Colonic mucosa (tissue), 4 donors: ENCODE measurements at places on chromosomes 3 and 15. TPM values are rescaled to one million over a fixed set of nuclear protein-coding genes. Genes with fewer than 3 reads are reported as not detected.

- DNase-seq, result no peak
Measured at GRCh38 chr3:103991-104390, 92.6 kb upstream of the CHL1 start.

- DNase-seq, result no peak
Measured at GRCh38 chr15:93378558-93378957, 289.5 kb upstream of the RGMA start.

DNA sequence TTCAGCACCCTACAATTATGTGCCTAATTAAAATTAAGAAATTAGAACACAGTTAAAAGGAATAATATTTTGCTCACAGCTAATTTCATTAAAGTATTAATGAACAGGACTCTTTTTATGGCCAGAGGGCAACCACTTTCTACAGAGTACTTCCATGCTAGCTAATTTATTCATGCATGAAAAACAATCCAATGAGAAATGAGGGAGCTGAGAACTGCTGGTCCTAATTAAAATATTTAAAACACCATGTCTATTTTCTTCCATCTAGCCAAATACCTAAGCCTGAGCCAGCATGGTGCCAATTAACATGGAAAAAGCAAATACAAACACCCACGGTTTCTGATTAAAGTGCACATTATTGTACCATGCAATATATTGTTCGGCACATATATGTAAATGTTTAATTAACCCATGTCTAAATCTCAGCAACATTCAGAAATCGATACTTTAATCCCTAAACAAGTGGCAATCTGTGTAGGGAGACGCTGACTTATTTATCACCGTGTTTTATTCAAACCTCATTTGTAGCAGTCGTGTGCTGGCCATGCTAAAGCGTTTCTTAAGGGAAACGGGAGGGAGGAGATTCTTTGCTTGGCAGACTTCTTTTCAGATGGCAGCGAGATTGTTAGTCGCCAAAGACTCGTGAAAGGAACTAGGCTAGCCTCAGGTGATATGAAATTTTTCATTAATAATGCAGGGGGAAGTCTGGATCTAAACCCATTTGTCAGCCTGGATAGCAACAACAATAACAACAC, 193.5 kb downstream of the ANXA2 start:
- DNase-seq, result no peak

GRCh38 chr15:86810329-86810728, 730.7 kb downstream of the AGBL1 start:
- DNase-seq, result no peak

DNA sequence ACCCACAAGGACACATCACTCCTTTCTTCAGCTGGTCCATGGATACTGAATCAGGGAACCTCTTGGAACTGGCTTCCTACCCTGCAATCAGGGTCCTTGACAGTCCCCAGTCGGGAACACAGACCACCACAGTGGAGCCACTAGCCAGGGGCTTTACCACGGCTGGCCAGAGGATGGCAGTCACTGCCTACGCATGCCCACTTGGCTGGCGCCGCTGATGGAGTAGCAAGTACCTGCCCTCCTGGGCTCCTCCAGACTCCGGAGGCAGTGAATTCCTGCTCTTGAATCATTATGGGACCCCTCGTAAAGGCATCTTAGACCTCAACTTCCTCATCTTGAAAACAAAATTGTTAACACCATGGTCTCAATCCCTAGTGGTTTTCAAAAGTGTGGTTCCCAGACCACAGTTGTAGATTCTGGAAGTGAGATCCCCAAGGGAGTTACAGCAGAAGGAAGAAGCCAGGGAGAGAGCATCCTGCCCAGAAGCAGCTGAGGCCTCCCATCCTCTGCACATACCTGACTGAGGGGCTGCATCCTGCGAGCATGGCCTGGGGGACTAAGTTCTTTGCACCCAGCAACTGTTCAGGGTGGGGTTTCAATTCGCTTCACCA, 9.1 kb upstream of the SKIC8 start:
- DNase-seq, result peak; percentile 75

DNA sequence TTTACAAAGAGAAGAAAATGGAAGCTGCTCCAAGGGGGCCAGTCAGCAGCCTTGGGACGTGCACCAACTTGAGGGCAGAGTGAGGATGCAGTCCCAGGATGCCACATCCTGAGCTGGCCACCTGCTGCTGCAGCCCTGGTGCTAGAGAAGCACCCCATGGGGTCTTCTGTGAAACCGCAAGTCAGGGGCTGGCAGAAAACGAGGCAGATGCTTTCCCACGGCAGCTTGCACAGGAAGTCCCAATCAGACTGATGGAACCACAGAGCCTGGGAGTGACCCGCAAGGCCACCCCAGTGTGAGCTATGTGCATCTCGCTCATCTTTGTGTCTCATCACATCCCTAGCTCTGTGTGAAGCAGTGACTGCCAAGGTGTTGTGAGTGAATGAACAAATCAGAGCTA, 76.5 kb downstream of the NUP210 start:
- DNase-seq, result no peak

DNA sequence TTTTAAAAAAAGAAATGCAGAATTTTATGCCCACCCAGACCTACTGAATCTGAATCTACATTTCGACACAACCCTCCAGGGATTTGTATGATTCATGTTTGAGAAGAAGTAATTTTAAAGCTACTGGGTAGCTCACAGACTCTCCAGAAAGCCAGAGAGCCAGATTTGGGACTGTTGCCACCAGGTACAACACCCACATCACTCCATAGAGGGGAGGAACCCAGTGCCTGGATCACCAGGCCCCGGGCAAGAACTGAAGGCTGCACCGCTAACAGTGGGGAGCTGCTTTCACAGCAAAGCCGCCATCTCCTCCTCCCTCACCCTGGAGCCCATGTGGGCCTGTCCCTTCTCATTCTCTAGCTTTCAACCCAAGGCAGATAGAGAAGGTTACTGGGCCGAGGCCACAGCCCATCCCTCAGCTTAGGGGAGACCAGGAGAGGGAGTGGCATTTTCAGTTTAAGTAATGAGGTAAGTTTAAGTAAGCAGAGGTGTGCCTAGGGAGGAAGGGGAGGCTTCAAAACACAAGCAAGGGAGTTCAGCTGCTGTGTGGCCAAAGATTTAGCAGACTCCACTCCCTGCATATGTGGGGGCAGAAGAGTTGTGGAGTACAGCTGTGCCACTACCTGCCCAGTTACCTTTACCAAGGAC, 109.8 kb downstream of the IL12A start:
- no peak for DNase-seq

GRCh38 chr3:140910860-140911259, 30.8 kb upstream of the SLC25A36 start:
- no peak for DNase-seq

DNA sequence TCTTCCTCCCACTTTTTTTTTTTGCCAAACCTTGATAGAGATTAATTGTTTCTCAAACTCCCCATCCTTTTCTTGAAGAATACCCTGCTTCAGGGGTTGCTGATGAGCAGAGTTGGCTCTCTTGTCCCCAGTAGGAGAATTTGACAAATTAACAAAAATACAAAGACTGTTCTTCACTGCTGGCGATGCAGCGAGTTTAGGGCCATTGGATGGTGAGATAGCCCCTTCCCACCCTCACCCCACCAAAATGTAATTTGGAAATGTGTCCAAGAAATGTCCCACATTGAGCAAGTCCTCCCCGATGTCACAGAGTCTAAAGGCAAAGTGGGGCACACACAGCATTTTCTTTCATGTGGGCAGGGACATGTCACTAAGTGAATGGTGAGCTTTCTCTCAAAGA, 136.0 kb upstream of the RARB start:
- DNase-seq, result no peak

- DNase-seq, result peak; percentile 42
Measured at GRCh38 chr15:53197426-53197839, 407.3 kb upstream of the ONECUT1 start.

GRCh38 chr15:31660816-31661215, 334.2 kb downstream of the KLF13 start:
- no peak for DNase-seq

DNA sequence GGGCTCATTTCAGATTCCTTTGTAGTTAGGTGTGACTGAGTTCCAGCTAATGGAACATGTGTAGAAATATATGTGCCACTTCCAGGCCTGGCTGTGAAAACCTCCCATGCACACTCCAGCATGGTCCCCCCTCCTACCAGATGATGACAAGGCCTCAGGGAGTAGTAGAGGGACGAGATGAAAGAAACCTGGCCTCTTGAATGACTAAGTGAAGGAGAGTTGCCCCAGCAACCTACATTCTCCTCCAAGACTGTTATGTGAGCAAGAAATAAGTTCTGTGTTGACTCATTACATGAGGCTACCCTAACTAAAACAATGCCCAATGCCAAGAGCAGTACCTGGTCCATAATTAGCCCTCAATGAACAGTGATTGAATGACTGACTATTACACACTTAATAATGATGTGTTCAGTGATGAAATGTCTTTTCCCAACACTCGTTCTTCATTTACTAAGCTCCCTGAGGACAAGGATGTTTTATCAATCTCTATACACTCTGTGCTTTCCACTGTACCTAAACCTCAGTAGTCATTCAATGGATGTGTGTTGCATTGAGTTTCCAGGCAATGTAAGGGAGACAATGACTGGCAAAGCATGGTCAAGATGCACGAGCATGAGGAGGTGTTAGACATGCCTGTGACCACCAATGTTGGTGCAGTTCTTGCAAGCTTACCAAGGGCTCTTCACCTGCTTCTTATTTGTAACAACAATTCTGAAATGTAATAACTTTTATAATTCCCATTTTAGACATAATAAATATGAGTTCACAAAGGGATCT, 62.0 kb upstream of the BCL6 start:
- DNase-seq, result no peak

GRCh38 chr3:133289322-133289721, 110.5 kb upstream of the BFSP2 start:
- DNase-seq, result no peak

DNA sequence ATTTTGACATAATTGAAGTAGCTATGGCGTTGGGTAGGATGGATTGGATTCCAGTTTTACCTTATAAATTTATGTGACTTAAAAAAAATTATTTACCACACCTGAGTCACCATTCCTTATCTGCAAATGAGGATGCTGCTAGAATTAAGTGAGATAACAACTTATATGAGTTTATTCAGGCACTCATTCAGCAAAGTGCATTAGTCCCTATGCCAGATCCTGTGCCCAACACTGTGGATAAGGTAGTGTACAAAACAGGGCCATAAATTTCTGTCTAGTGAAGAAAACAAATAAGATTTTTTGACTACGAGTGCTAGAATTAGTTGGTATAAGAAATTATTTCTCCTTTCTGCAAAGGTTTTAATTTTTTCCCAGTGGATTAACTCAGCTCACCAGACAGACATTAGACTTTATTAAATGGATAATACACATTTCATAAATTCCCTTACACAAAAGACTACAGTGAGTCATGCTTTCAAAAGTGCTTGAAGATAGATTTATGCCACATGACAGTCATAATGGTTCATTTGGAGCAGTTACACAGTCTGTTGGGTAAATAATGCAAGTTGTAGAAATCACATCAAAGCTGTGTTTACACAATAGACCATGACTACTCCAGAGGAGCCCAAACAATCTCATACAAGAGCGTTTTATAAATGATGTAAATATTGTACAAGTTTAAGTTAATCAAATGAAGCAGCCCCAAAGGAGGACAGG, 129.9 kb upstream of the TGFBR2 start:
- no peak for DNase-seq

- no peak for DNase-seq
Measured at GRCh38 chr15:96079882-96080281, 250.6 kb upstream of the NR2F2 start.

DNA sequence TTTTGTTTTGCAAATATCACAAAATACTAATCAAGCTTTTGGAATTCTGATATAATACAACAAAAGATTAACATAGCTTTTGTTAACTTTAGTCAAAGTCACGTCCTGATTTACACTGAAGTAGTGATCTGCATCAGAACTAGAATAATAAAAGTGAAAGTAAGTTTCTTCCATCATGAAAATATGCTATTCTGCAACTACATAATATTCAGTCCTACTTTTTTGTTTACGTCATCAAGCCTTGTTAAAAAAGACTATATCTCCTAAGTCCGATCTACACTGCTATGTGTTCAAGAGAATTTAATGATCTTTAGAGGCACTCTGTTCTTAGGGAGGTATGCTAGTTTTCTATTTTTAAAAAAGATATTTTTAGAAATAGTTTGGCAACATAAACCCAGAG, 330.1 kb downstream of the ARPP21 start:
- no peak for DNase-seq

The FANCI gene
- 19.9 TPM for total RNA-seq

The ERC2 gene
- total RNA-seq, result 0.21 TPM

The SRGAP3 gene
- 5.7 TPM for total RNA-seq

The LDHAL6B gene
- total RNA-seq, result not detected

The TATDN2 gene
- 35.3 TPM for total RNA-seq

The IMPG2 gene
- not detected for total RNA-seq
